Stimulated activated CD4-positive, alpha-beta T cell treated with anti-CD3 and anti-CD28 coated beads, Interleukin-12 subunit alpha, Interleukin-12 subunit beta, amount 100 ng/mL, for 24 hours (primary cell): ENCODE measurements at places on chromosomes 6 and 20.

DNA sequence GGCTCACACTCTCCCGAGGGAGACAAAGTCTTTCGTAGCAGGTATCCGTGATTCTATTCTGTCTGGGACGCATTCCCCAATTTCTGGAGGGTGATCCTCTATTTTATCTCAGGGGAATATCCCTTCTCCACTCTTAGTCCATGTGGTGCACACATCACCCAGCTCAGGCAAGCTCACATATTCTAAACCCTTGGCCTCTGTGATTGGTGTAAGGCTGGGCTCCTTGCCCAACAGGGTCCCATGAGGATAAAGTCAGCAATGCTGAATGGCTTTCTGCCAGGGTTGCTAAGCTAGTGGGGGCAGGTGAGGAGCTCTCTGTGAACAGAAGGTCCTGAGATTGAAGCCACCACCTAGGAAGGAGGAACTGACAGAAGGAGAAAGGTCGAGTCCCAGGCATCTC lies 137.2 kb downstream of the CDH26 start:
- DNase-seq: no peak

DNA sequence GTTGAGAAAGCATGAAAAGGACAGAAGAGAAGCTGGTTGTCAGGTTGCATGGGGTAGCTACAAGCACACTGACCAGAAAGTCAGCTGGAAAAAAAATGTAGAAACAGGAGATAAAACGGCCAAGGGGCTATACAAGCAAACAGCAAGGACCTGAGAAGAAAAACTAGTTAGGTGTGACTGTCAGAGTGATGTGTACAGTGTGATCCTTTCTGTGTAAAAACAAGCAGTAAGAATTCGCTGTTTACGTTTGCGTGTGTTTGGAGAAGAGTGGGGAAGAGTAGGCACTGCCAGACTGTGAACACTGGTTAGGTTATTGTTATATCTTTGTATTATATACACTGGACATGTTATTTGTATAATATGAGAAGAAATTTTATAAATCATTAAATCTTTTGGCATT lies 28.1 kb downstream of the PTPN1 start:
- DNase-seq: no peak

DNA sequence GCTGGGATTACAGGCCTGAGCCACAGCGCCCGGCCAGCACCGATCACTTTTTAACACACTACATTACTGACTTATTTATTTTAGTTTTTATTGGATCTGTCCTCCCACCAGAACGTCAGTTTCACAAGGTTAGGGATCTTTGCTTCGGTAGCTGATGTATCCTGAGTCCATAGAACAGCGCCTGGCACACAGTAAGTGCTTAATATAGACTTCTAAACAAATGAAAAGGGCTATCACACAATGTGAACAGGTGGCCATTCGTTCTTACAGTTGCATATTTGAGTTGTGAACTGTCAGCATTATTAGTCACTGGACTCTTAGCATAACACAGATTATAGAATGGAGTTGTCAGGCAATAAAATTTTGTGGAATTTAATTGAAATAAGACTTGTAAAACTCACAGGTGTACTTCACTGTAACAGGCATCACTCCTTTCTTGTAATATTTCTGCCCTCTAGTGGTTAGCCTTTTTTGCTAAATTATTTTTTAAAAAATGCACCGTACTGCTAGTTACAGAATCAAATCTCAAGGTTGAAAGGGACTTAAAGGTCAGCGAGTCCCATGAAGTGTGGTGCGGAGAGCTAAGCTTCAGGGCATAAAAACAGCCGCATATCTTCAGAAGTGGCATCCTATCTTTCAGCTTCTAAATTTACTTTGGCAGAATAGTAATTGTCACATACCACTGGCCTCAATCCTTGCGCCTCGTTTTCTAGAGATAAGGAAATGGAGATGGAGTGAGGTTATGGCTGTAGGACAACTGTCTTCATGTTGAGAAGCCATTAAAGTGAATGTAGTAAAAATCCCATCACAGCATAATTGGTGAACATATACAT lies 3.4 kb upstream of the TBC1D7 start:
- DNase-seq: no peak

- no peak for DNase-seq
Observed at GRCh38 chr6:130625825-130626527, 201.2 kb upstream of the SMLR1 start.
